ENCODE measurements at places on chromosomes 12 and 14.
A peak's percentile ranks its signal among the peaks of the same experiment; 100 is the strongest.

- DNase-seq, result no peak
Observed at GRCh38 chr12:43812057-43812456, 5.9 kb upstream of the TWF1 start.

DNA sequence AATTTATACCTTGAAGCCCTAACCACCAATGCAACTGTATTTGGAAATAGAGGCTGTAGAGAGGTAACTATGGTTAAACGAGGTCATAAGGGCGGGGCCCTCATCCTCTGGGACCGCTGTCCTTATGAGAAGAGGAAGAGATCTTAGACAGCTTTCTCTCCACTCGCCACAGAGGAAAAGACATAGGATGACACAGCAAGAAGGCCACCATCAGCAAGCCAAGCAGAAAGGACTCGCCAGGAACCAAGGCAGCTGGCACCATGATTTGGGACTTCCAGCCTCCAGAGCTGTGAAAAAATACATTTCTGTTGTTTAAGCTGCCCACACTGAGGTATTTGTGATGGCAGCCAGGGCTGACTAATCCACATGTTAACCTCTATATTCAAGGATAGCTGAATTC, 30.4 kb upstream of the BCAT1 start:
- DNase-seq, result no peak

GRCh38 chr12:110201995-110202394, 77.8 kb downstream of the IFT81 start:
- no peak for DNase-seq

DNA sequence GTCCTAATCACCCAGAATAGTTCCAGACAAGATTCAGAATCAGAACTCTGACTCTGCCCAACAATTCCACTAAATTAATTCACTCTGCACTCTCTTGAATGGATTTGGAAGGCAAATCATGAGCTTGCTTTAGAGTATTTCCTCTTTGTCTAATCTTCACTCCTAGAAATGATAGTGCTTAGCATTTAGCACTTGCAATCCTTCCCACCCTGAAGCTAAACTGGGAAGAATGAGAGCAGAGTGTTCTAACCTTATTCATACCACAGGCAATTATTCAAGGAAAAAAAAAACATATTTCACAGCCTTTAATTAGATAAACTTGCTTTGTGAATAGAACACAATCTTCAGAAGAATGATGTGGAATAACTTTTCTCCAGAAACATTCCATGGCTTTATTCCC, 264.6 kb downstream of the PAWR start:
- DNase-seq, result no peak

- no peak for DNase-seq
Observed at GRCh38 chr14:61103541-61104339, 122.7 kb downstream of the SLC38A6 start.

DNA sequence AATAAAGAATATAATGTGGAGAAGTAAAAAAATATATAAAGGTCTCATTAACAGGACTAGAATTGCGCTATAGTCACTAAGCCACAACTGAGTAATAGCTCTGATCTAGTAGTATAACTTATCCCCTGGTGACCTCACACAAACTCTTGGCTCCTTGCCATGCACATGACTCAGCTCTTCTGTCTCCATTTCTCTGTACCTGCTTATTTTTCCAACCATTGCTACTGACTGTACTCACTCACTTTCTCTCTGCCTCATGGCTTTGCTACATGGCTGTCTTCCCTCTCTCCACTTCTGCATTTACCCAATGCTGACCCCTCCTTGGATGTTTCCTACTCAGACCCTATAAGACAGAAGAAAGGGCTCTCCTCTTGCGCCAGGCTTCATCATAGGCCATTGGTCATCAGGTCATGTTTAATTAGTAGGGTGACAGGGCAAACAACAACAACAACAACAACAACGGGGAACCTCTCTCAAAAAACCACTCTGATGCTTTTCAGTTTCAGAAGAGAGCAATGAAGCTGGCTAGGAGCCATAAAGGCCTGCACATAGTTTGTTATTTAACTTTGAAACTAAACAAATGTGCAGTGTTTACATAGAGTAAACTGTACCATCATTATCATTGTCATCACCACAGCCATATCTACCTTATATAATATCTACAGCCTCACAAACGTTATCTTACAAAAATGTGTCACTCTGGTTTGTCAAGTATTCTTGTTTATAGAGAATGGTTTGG, 25.6 kb upstream of the KRAS start:
- DNase-seq, result no peak

DNA sequence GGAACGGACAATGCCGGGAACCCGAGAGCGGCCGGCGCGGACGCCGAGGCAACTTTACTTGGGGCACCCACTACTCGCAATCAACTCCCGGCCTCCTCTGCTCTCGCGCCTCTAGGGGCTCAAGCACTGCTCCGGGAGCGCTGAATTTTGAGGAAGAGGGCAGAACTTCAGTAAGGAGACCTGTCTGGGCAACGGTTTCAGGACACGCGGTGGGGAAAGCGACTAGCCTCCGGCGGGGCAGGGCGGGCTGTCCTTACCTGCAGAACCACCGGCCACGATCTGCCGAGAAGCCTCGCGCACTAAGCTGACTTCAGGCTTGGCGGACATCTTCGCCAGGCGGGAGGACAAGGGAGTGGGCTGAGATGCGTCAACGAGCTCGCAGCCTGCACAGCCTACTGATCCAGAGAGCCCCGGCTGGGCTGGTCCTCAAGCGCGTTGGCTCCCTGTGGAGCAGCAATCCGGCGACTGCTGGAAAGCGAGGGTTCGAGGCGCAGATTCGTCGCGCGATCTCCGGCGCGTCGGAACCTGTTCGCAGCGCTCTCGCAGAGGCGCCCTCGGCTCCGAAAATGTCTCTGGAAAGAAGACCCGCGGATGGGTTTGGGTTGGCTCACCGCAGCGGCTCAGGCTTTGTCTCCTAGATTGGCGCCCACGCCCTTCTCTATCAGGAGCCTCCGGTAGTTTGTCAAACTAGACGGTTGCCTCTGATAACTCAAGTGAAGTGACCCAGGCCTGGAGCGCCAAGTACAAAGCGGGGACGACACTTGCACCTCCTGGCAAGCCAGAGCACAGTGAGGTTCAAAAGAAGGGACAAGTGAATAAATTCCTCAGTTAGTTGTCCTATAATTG, at the start of gene SLC25A21:
TSS of gene SLC25A21 (minus strand) at position 583 of the 846 bp plus-strand sequence.
- peak; percentile 84 for DNase-seq

DNA sequence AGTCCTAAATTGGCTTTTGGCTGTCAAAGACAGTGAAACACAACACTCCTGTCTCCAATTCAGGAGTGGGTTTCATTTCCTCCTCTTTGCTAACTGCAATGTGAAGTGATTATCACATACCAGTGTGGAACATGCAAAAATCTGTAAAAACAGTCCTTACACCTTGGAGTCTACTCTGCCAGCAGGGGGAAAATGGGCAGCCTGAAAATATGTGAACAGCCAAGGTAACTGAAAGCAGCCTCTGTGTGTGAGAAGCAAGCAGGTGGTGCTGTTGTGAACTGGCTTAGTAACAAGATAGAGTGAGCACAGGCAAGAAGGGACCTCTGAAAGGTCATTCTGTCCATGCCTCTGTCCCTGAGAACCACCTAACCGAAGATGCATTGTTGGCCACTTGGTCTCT, 6.0 kb downstream of the PRMT8 start:
- no peak for DNase-seq

DNA sequence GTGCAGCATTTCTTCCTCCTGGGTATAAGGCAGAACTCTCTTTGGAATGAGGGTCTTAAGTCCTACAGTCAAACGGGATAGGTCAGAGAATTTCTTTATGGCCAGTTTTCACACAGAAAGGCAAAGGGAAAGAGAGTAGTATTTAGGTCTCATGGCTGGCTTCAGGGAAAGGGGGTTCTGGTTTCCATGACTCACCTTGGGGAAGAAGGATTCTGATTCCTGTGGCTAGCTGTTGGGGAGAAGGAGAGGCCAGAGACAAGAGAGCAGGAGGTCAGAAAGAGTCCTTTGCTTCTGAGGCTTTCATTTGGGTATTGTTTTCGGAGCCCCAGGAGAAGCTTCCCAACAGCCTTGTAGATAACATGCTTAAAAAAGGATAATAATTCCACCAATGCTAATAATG, 332.5 kb downstream of the NPAS3 start:
- no peak for DNase-seq

GRCh38 chr12:87117526-87117925, 861.3 kb upstream of the MGAT4C start:
- DNase-seq, result no peak

Data from muscle of arm (tissue), 14 donors.